ENCODE measurements at places on chromosomes 2 and 18.

DNA sequence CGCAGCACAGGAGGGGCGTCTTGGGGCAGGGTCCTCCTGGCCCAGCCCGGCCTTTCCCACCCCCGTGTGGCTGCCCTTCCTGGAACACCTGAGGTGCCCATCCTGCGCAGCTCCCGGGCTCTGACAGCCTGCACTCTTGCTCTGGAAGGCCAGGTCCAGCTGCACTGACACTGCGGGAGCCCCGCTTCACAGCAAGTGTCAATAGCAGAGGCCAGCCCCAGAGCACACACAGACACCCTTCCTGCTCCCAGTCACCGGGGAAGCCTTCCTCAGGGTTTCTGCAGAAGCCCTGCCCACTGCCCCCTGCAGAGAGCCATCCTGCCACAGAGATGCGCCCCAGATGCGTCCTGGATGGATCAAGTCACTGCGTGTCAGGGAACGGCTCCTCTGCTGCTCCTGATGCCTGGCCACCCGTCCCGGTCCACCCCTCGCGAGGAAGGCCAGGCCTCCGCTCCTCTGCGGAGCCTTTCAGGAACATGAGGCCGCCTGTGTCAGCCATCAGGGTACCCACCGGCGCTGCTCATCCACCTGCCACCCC, 519.2 kb upstream of the MYT1L start:
- no peak for DNase-seq

- no peak for DNase-seq
Observed at GRCh38 chr18:49762191-49763077, 50.9 kb downstream of the ACAA2 start.

DNA sequence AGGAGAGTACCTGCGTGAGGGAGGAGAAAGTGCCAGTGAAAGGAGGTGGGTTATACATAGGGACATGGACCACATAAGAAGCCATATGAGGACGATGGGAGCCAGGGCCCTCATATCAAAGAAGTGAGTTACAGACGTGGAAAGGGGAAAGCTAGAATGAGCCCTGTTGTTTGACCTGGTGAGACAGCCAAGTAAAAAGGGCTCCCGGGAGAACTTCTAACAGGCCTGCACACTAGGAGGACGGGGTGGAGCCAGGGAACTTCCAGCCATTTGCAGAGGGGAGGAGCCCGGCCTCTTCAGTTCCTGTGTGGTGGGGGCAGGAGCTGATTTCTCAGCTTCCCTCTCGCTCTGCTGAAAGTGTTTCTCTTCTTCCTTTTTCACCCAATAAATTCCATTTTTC, 84.1 kb upstream of the SLC66A3 start:
- no peak for DNase-seq

DNA sequence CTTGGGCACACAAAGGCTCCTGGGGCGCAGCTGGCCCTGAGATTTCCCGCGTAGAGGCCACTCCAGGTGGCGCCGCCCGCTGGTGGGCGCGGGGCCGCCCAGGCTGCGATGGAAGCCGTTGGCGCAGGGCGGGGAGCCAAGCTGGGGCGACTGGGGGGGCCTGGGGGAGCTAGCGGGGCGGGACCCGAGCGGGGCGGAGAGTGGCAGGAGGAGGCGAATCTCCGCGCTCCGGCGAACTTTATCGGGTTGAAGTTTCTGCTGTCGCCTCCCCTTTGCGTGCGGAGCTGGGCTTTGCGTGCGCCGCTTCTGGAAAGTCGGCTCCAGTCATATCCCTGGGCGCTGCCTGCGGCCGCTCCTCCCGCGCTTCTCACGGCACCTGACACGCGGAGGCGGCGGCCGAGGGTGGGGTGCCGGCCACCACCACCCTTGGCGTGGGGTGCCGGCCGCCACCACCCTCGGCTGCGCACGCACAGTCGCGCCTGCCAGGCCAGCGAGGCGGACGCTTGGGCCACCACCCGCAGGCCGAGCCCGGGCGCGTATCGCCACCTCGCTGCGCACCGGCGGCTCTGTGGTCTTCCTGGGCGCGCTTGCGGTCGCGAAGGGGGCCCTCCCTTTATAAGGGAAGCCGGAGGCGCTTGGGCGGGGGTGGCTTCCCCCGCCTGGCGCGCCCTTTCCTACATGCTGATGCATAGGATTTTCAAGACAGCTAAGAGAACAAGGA, 919 bp upstream of the CYP1B1 start:
- DNase-seq: no peak

DNA sequence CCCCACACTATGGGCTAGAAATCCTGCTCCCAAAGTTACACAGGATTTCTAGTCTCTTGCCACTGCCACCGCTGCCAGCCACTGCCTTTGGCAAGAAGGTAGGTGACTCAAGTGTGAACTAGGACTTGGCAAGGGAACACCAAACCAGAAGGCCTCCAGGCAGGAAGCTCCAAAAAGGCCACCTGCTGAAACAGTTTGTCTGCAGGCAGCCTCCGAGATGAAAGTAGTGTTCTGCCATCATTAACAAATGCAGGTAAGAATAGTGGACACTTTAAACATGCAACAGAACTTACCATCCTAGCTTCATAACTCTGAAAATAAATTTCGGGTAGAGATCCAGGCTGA, 3.9 kb downstream of the ANKRD44 start:
- no peak for DNase-seq

DNA sequence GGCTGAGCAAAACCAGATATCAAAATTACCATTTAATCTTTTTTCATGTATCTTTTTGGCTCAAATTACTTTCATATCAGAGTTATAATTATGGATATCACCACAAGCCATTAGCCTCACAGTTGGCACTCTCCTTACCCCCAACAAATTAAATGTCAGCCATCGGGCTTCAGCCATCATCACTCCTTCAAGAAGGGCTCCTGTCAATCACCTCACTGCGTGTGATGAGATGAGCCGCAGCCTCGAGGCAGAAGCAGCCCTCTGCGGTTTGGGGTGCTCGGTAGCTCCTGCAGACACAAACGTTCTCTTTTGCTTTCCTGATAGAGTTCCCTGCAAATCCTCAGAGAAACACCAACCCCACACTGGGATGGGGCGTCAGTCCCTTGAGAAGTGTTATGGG, 94.1 kb downstream of the DNER start:
- no peak for DNase-seq

- no peak for DNase-seq
Observed at GRCh38 chr2:62686012-62686685, 19.4 kb upstream of the EHBP1 start.

DNA sequence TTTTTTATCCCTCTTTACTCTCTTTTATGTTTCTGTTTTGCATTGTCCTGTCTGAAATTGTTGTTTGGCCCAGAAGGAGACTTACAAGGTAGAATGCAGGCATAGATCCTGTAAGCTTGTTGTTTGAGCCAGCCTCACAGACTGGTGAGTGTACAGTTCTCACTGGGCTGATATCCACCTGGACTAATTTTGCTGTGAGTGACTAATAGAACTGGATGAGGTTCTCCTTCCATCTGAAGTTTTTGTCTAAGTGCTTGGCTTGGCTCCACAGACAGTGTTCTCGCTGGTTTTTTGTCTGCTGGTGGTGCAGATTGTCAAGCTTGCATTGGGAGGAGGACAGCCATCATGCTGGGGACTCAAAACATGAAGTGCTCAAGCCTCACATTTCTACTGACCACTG, 495.7 kb downstream of the TSN start:
- DNase-seq: no peak

DNA sequence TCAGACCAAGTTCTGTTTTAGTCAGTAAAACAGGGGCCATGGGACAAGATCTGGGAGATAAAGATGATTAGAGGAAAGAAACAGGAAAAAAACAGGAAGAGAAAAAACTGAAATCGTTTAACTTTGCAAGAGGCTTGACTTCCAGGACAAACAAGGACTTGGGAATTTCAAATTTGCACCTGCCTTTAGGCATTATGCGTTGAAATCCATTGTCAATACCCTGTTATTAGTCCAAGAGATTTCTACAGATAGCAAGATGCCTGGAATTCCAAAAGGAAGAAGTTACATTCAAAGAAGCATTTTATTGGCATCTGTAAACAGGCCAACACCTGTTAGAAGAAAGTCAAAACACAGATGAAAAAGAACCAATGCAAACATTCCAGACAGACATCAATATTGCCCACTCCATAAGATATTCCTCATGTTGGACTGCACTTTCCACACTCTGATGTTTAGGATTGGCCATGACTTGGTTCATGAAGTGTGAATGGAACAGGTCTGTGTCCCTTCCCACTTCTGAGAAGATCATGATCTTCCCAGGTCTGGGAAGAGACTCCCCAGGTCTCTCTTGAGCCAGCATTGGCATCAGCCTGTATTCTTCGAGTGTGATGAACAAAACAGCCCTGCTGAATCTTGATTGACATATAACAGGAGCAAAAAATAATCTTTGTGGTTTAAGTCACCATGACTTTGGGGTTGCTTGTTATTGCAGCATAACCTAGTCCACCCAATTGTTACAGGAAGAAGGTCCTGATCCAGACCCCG, 181.4 kb upstream of the FN1 start:
- DNase-seq: no peak

DNA sequence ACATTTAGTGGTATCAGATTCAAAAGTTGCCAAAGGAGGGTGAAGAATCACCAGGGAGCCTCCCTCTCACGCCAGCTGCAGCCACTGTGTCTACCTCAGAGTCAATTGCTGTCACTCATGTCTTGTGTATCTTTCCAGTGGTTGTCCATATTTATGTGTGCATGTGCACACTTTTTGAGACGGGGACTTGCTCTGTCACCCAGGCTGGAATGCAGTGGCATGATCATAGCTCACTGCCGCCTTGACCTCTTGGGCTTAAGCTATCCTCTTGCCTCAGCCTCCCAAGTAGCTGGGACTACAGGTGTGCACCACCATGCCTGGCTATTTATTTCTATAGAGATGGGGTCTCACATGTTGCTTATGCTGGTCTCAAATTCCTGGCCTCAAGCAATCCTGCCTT, 4.0 kb downstream of the MOCOS start:
- no peak for DNase-seq

GRCh38 chr2:174632841-174633622, 35.4 kb upstream of the WIPF1 start:
- DNase-seq: no peak

GRCh38 chr2:72623481-72623880, 202.4 kb downstream of the EXOC6B start:
- no peak for DNase-seq

- DNase-seq: no peak
Observed at GRCh38 chr18:3016585-3017297, 3.8 kb upstream of the LPIN2 start.

- DNase-seq: no peak
Observed at GRCh38 chr2:207766697-207767460, 2.8 kb downstream of the FZD5 start.

DNA sequence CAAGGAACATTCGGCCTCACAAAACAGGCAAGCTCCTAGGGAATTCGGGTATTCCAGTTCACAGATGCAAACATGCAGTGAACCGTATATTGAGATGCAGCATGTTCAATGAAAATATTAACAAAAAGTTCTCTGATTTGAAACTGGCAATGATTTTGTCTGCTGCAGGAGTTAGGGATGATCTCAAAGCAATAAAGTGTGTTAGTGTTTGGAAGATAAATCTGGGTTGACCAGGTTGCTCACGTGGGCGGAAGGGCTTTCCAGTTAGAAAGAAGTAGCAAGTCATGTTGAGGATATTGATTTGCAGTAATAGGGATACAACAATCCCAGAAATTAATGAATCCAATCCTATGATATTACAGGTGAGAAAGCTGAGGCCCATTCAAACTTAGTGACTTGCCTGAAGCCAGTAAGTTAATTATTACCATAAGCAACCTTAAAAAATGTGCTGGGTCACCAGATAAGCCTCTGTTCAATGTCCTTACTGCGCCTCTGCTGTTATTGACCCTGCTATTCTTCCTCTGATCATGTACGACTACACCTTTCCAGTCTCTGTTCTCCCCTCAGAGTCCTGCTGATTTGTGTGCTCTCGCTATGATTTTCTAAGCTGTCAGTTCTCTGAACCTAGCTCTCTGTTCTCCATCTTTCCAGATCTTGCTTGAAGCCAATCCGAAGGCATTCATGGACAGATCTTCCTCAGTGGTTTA, 370.8 kb downstream of the DSEL start:
- no peak for DNase-seq

DNA sequence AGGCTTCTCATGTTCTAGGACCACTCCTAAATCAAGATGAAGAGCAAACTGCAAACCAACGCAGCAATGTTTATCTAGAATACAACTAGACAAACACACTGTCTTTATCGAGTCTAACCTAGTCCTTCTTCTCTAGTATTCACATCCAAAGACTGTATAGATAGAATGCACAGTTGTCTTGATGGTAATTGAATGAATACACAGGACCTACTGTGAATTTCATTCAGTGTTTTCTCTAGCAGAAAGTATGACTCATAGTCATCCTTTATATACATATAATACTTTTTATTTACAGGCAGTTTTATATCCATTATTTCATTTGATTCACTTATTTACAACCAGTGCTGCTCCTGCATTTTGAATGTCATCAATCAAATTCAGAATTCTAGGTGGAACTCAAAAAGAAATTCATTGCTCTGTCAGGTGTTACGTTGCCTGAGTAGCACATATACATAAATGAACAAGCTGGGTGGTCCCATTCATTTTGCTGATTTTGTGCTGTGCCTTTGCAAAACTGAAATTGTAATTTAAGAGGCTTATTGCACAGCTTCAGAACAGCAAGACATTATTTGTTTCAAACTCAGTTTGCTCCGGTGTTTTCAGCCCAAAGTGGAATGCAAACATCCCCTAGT, 374.8 kb downstream of the EPHA4 start:
- no peak for DNase-seq

DNA sequence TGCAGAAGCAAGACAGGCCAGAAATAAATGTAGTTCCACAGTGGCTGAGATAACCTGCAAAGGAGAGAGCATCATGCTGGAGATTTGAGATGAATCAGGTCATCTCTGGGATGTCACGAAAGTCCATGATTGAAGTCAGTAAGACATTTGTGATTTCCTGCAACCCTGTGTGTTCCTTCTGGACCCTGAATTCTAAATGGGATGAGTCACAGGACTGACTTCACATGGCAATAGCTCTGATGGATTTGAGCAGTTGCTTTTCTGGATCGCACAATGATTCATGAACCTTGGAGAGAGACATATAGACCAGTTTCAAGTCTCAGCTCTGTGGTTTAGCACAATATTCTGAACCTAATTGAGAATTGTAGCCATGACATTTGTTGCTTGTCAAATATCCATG, 102.9 kb downstream of the TSN start:
- no peak for DNase-seq

DNA sequence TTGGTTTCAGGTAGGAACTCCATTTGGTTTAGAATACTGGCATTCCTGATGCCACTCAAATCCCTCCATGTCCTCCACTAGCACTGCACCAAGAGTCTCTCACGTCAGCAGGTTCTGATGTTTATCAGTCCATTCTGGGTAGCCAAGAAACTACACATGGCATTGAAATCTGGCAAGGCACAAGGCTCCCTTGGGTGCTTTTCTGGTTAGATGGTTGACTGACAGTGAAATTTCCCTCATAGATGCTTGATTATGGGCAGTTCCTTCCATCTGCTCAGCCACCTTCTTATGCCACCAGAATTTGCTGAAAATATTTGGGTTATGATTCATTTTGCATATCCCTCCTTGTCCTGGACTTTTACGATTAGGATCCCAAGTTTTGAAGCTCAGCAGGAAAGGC, 32.6 kb downstream of the EDAR start:
- DNase-seq: no peak
